NCI-H510A treated with DMSO at 0.1 percent for 48 hours (cell line): ENCODE measurements at places on chromosomes 16 and 17.

DNA sequence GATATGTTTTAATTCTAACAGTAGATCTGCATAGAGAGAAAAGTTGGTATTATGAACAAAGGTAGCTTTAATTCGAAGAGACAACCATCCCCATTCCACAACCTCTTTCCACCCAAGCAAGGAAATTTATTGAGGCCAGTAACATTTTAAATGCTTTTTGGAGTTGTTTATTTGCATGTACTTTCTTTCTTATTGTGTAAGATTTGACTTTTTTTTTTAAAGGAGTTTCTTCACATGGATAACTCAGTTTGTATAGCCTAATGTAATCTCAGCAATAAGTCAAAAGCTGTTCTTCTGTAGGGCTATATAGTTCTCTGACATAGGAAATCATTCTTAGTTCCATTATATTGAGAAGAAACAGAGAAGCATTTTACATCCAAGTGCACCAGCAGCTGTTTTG is 163.3 kb downstream of the PRKCA start:
- no peak for DNase-seq

DNA sequence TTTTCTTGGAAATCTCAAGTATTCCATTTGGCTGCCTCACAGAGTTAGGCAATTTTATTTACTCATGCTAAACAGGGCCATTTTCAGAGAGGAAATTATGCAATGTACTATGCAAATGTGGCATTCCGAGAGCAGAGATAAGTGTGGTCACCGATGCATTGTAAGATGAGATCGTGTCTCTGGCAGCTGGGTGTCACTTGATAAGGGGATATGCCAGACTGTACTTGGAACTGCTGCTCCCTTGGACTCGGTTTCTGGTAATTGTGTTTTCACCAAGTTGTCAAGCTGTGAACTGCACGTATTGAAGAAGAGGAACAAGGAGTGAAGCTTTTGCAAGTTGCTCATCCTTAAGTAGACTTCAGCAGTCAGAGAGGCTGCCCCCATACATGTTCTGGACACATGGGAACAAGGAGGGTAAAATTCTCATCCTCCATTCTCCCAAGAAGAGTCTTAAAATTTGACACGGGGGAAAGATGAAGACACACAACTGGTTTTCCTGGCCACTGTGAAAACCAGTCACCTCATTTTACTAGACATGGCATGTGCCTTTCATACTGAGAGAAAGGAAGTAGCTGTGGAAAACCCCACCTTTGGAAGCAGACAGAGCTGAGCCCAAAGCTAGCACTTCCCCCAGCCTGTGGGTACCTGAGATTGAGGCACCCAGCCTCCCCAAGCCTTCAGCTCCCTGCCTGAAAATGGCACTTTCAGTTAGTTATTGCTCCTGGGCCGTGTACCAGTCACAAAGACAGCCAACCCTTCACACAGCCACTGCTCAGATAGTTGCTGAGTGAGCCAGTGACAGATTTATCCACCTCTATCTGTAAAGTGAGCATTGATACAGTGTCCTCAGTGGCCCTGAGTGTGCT is 150.7 kb downstream of the SOCS1 start:
- DNase-seq = peak; percentile 58

DNA sequence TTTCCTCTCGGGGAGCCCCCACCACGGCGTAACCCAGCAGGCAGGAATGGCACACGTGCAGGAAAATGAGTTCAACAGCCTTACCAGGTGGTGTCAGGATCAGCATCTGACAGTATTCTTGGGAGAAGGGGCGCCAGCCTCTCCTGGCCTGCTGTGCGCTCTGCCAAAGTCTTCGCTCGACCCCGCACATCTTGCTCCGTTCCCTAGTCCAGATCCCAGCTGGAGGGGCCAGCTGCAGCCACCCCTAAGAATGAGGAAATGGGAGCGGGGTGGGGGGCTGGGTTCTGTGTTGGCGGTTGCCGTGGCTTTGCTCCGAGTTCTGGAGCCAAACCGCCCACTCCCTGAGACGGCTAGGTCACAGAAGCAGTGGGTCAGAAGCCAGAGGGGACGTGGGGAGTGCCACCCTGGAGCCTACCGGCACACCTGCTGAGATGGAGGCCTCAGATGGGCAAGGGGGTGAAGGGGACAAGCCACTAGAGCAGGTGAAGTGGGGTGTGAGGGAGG is at the start of gene CHCT1:
Gene CHCT1, plus strand, starts transcription at position 328 of the 504 bp plus-strand sequence. Its CDS starts 104 bp downstream, at position 432.
- DNase-seq = no peak

DNA sequence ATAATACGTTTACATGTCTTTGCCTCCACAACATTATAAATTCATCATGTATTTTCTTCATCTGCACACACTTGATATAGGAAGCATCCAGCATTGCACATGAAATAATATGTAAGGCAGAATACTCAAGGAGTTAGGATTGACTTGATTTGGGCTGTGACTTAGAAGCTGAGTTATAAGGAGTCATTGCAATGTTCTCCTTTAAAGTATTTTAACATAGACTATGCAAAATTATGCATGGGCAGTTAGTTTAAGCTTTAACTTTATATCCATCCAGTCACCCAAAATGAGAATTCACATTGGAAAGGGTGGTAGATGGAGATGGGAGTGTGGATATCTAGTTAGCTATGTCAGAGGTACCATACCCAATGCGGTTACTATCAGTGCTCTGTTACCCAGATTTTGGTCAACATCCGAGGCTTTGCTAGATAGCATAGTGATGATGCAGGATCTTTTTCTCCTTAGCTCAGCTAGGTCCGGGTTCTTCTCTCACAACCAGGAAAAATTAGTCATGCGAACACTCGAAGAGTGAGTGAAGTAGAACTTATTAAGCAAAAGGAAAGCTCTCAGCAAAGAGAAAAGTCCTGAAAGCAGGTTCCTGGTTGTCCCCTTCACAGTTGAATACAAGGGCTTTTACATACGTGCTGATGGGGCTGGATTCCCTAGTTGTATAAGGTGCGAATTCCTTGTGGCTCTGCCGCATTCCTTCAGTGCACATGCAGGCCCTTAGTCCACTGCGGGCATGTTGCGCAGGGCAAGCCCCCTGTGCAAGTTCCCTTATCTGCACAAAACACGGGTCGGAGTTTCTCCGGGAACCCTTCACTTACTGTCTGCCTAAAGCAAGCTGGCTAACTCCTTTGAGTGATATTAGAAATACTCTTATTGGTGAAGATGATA is 73.1 kb upstream of the FAM20A start:
- DNase-seq = no peak

DNA sequence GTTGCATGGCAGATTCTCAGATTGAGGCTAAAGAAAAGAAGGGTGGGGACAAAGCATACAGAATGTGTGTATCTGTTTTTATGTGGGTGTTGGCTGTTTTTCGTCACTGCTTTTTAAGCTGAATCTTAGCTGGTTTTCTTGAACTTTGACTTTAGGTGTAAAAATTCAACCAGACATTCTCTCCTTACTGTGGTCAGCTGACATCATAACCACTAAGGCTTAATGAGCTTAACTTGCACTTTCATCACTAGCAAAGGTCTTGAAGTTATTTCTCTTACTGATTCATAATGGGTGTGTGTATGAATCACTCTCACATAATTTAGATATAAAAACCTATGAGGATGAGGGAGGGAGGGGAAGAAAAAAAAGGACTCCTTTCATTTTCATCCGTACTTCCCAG is 4.0 kb upstream of the CDC6 start:
- DNase-seq = no peak

DNA sequence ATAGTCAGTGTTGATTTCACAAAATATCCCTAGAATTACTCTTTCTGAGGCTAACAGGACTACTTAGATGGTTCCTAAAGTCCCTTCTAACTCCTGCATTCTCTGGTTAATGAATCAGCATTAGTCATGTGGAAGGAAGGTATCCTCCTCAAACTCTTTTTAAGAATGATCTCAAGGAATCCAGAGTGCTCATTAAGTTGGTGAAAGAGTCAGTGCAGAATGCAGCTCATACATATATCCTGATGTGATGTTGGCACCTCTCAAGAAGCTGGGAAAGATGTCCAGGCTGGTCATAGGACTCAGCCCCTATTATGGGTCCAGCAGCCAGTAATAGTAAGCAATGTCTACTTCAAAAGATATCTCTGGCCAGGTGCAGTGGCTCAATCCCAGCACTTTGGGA is 65.5 kb downstream of the PIGL start:
- no peak for DNase-seq

DNA sequence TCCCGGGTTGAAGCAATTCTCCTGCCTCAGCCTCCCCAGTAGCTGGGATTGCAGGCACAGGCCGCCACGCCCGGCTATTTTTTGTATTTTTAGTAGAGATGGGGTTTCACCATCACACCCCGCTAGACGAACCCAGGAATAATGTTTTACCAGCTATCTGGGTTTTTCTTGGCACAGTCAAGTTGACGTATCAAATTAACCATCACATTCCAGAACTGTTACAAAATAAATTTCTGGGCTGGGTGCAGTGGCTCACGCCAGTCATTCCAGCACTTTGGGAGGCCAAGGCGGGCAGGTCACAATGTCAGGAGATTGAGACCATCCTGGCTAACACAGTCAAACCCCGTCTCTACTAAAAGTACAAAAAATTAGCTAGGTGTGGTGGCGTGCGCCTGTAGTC is 501.2 kb downstream of the SHISA9 start:
- DNase-seq = no peak

DNA sequence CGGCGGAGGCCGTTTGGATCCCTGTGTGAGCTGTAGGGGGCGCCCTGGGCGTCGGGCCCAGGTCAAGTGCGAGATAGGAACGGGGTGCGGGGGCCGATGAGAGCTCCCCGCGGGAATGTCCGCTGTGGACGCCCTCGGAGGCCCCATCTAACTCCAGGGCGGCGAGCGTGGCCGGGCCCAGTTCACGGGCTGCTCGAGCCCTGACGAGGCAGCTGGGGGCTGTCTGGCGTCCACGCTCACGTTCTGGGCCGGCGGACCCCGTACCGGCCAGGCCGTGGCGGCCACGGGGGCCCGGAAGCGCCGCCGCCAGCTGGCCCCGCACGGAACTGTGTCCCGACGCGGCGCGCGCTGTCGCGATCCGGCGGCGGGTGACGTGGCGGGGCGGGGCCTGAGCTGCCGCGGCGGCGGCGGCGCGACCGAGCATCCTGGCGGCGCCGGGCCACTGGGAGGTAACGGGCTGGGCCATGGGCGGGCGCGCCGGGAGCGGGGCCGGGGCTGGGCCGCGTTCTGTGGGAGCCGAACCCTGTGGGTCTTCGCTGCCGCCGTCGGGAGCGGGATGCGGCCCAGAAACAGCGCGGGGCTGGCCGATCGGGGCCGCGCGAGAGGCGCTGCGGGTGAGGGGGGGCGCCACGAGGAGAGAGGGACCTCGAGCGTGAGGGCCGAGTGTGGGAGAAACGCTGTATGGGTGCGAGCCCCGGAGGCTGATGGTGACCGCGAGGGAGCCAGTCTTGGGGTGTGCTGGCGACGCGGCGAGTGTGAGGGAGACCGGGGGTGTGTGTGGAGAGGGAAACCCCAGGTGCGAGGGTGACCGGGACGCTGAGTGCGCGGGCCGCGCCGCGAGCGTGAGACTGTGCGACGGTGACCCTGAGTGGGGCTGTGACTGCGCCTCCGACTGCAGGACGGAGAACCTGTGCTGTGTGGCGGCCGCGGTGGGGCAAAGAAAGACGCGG is at the start of gene SLC7A6:
Gene SLC7A6, plus strand, starts transcription at position 399 of the 950 bp plus-strand sequence. CDS start 10,201 bp downstream, outside the sequence.
- peak; percentile 32 for DNase-seq

- no peak for DNase-seq
Measured at GRCh38 chr16:17335826-17336529, 134.8 kb downstream of the XYLT1 start.

DNA sequence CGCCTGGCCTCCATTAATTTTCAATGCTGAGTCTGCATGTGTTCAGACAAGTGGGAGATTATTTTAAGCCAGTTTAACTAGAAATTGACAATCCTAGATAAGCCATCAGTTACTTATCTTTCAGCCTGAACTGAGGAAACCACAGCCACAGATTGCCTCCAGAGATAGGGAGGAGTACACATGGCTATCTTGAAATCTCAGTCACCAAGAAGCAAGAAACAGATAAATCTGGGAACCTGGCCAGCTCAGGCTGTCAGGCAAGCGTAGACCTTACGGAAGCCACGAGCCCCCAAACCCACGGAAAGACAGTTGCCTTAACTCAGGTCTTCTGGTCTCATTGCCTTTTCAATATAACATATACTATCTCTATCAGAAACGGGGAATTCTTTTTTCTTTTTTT is 2.0 kb upstream of the GLG1 start:
- no peak for DNase-seq

- no peak for DNase-seq
Measured at GRCh38 chr17:74123350-74123749, 80.1 kb upstream of the RPL38 start.

- no peak for DNase-seq
Measured at GRCh38 chr16:82059161-82059982, 24.3 kb downstream of the HSD17B2 start.

DNA sequence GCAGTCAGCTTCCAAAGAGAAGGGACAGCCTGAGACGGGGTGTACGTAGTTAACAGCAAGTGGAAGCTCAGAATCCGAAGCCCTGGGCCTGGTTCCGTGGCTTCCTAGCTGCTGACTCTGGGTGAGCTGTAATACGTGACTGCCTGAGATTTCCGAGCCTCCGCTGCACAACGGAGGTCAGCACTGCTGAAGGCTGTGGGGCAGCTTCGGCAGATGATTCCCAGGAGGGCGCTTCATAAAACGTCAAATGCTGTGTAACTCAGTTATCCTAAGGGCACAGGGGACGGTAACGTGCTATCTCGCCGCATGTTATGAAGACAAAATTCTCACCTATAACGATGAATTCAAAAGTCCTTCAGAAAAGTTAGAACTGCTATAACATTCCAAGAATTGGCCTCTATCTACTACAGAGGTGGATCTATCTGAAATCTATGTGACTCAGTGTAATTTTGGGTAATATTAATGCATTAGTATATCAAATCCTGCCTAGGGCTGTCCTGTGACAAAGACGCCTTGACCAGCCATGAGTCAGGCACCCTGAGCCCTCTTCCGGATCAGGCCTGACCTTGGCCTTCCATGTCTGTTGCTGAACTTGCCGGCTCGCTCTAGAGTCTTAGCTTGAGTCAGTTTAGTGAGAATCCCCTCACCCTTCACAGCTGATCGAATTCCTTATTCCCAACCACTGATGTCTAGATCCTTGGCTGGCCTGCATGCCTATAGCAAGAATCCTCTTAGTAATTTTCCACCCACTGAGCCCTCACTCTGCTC is 43.5 kb downstream of the MARF1 start:
- no peak for DNase-seq

DNA sequence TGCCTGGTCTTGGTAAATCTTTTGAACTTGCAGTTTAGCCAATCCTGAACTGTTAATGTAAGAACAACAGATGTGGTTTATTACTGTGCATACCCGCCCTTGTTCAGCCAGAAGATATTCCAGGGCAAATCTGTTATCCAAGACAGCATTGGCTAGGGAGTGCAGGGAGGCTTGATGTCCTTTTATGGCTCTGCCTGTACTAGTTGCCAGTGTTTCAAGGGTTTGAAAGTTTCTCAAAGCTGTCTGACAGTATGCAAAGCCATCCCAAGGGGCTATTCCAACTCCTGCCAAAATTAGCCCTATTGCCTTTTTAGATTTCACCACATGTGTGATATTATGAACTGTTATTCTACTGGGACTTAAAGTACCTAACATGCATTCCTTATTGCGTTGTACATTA is 30.1 kb downstream of the LCMT1 start:
- DNase-seq = no peak

DNA sequence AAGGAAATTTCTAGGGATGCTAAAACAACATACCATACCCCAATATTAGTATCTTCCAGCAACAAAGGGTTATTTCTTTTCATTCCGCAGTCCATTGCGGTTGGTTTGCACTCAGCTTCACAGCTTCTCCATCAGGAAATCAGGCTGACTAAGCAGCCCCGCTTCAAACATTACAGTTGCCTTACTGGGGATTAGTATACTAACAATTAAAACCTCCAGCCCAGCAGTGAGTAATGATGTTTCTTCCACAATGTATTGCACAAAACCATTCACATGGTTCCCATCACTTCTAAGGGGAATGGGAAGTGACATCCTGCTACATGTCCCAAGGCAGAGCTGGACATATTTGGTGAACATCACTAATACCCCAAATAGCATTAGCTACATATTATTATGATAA is 1384.9 kb downstream of the CDH8 start:
- no peak for DNase-seq
